ENCODE measurements at places on chromosomes 13 and 19. TPM values are rescaled to one million over a fixed set of nuclear protein-coding genes. Genes with fewer than 3 reads are reported as not detected.

- peaks cover 5% of the 10 kb centered on the region for H3K27me3 ChIP-seq
- H3K4me1 ChIP-seq = peaks cover 4% of the 10 kb centered on the region
- H3K36me3 ChIP-seq = no peaks in the 10 kb centered on the region
- H3K27ac ChIP-seq = no peak overlapping the region
- DNase-seq = no peak
Measured at GRCh38 chr19:57671124-57671895, 2.6 kb downstream of the ZSCAN4 start.

GRCh38 chr19:32876236-32876918, 6.8 kb upstream of the SLC7A9 start:
- no peak overlapping the region for H3K27ac ChIP-seq
- peaks cover 12% of the 10 kb centered on the region for H3K36me3 ChIP-seq
- DNase-seq = no peak
- H3K4me3 ChIP-seq = no peak overlapping the region

DNA sequence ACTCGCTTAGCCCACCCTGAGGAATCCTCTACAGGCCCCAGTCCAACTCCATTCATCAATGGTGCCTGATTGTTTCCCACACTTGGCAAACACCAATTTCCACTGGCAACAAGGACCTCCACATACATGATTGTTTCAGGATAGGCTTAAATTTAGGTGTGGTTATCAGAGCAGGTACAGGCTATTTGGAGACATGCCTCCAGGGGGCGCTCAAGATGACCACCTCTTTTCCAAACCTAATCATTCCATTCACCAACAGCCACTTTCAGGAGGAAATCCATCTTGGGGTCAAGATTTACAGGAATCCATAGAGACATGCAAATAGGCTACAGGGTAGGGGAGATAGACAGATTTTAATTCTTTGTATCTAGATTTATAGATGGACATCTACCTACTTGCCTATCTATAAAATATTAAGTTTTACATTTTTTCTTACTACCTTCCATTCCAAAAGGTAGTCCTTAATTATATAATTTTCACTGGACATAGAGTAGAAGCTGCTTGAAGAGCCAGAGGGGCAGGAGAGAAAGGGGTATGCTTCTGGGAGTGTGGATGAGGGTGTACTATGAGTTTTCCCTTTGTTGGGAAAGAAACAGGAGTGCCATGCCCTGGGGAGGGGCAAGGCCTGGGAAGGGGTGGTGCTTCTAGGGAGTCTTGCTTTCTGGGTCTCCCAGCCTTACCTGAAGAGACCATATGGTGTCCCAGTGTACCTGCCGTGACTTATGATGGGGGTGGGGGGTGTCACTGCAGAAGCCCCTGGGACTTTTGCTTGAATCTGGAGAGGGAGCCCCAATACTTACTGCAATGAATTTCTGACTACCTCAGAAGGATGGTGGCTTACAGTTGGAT, 14.1 kb upstream of the PCDH8 start:
- DNase-seq = no peak
- no peaks in the 10 kb centered on the region for H3K4me1 ChIP-seq
- no peak overlapping the region for H3K4me3 ChIP-seq
- no peaks in the 10 kb centered on the region for H3K36me3 ChIP-seq
- H3K27me3 ChIP-seq = peaks cover 5% of the 10 kb centered on the region
- no peak overlapping the region for H3K27ac ChIP-seq

- no peaks in the 10 kb centered on the region for H3K27me3 ChIP-seq
- no peaks in the 10 kb centered on the region for H3K36me3 ChIP-seq
- H3K4me1 ChIP-seq = peaks cover 6% of the 10 kb centered on the region
- no peak overlapping the region for H3K27ac ChIP-seq
- DNase-seq = peak; percentile 90
Measured at GRCh38 chr19:7850000-7850813, 20.2 kb downstream of the EVI5L start.

Gene MYH14
- total RNA-seq = 10.2 TPM

Gene SPRED3
- 4.6 TPM for total RNA-seq

Gene ZNF581
- total RNA-seq = 24.7 TPM
